ENCODE measurements at places on chromosomes 7 and 10. TPM values are rescaled to one million over a fixed set of nuclear protein-coding genes. Genes with fewer than 3 reads are reported as not detected.

Gene TFEC
- 0.19 TPM for total RNA-seq

Gene CEP55
- 32.0 TPM for total RNA-seq

Gene SFTPA1
- not detected for total RNA-seq

Gene ZC3HAV1
- 30.5 TPM for total RNA-seq

Gene OR2A5
- not detected for total RNA-seq

Gene GPR158
- total RNA-seq = 0.13 TPM

Gene ERVW-1
- total RNA-seq = not detected

Gene ZNF32
- 36.9 TPM for total RNA-seq

Gene GDF10
- under 0.01 TPM for total RNA-seq

Gene SYNPO2L
- total RNA-seq = under 0.01 TPM

Gene SLC25A28
- total RNA-seq = 17.0 TPM

Gene FEZF1
- not detected for total RNA-seq

Gene TMEM225B
- total RNA-seq = 0.62 TPM

Gene CALML3
- total RNA-seq = not detected

Gene TLX1
- total RNA-seq = not detected
